Stimulated activated CD8-positive, alpha-beta memory T cell treated with anti-CD3 and anti-CD28 coated beads, Interleukin-4, amount 100 ng/mL, for 1 hour (primary cell): ENCODE measurements at places on chromosomes 6 and 20.

DNA sequence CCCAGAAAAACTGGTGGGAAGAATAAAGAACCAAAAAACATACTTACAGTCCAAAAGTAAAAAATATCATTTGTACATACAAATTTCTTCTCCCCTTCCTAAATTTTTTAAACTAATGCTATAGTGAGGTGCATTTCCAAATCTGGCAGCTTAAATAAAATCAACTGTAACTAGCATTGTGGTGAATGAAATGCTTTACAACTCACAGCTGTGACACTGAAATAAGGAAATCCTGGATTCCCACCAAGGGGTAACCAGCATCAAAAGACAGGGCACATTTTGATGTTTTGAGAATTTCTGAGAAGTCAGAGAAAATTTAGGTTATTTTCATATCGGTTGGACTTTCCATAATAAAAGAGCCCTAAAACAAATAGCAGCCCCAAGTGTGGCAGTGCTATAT is 27.3 kb downstream of the BACH2 start:
- DNase-seq: no peak

DNA sequence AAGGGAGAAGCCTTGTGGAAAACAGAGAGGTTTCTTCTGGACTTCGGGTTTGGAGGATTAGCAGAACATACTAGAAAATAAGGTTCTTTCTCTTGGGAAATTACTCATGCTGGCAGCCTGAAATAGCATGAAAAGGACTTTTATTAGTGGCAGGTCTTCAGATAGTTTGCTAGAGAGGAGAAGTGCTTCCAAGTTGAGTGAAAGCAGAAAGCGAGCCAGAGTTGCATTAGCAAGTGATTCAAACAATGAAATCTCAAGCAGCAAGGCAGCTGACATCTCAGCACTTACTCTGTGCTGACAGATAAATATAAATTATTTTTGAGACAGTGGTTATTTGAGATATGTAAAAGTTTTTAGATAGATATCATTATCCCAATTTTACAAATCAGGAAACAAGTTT is 91.9 kb downstream of the PLCB4 start:
- DNase-seq: no peak

DNA sequence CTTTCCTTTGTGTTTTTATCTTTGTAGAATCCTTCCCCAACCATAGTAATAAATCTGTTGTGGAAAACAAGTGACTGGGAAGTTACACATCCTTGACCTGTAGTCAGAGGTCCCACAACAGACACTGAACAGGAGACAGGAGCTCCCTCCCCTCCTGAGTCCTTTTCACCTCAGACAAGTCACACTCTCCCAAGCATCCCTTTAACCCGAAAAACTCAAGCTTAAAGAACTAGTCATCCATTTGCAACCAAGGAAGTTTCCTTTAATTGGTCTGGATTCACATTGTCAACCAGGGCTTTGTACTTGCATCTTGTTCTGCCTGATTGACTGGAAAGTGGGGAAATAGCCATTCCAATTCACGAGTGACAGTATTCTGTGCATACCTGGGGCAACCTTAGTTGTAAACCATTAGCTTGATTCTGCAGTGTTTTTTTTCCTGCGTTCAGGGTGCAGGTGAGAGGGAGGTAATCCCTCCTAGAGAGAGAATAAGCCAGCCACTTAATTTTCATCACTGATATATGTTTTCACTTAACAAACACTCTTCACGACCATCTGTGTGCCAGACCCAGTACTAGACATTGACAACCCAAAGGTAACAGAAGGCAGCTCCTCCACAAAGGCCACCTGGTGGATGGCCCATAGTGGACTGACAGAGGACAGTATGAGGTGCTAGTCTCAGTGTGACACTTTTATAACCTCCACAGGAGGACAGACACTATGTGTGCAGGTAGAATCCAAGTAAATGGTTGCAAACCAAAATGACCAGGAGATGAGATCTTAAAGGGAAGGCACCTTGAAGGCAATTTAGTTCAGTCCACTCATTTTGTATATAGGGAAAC is 112.4 kb downstream of the SLX4IP start:
- DNase-seq: no peak

DNA sequence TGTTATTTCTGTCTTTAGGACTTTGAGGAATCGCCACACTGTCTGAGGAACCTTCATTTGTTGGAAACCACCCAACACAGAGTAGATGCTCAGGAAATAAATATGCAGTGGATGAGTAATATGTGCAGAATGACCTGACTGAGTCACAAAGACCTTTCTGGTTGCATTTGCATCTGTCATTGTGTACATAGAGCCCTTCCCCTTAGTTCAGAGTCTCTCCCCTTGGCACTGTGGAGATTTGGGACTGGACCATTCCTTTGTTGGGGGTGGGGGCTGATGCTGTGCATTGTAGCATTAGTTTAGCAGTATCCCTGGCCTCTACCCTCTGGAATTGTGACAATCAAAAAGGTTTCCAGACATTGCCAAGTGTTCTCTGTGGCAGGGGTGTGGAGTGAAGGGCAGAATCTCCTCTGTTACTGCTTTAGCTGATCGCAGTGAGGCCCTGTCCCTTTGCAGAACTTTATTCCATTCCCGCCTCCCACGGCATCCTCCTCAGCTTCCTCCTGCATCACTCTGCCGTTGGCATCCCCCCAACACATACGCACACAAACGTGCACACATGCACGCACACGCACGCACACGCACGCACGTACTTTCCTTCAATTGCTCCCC is 64.5 kb downstream of the EYA2 start:
- DNase-seq: no peak

DNA sequence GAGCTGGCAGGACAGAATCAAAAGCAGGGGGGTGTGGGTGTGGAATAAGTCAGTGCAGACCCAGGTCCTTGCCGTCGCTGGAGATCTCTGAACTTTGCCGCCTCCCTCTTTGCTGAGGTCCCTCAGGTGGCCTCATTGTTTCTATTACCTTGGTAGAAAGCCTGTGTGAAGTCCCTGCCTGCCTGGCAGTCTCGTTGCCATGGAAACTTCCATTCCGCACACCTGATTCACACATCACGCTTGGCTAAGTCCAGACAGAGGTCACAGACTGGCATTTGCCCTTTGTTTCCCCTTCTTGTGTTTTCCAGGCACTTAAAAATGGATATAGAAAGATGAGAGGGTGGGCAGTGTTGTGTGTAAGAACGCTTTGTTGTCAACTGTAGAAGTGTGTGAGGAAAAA is 260.6 kb downstream of the PRL start:
- no peak for DNase-seq

- no peak for DNase-seq
Observed at GRCh38 chr6:125044667-125045066, 82.4 kb downstream of the RNF217 start.

GRCh38 chr20:34215711-34216381 is 25.4 kb upstream of the ASIP start:
- peak; percentile 1 for DNase-seq

GRCh38 chr6:128062882-128063603 is 162.2 kb upstream of the THEMIS start:
- no peak for DNase-seq

DNA sequence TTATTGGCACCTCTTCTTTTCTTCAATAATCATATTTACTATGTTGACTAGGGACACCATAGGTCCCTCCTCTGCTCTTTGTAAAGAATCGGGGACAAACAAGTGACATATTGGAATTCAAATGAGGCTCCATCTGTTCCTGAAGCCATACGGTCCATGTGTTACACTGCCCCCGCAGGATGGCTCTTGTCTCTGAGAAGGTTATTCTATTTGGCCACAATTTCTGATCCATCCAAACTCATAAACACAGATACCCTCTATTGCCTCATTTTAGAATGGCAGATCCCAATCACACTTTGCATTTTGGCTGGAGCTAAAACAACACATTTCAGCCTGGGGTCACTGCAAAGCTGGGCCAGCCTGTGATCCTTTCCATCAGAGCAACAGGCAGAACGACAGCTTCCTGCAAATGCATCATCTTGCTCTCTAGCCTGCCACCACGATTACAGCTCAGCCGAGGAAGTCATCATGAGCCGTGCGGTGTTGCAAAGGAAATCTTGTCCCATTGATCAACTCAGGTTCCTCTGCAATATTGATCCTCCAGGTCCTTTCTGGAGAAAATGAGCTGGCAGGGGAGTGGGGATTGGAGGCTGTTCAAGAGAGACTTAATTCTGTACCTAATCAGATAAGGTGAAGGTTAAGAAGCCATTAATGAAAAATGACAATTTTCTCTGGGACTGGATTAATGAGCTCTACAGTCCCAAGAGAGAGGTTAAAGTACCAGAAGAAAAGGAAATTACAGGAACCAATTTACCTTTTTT is 73.1 kb downstream of the AGPAT4 start:
- DNase-seq: no peak

DNA sequence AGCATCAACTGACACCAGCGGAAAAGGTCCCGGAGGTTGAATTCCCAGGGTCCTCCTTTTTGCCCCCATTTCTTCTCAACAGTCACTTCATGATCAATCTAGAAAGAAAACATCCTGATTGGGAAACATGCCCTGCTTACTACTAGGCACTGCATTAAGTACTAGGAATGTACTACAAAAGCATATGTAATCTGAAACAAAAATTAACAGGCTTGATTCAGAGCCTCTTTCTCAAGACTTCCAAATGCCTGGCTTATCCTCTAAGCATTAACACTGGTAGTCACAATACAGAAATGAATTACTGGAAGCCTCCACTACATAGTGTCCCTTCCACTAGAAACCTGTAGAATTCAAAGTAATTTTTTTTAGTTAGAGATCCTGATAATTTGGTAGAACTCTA is 84.5 kb upstream of the LYRM2 start:
- DNase-seq: no peak

DNA sequence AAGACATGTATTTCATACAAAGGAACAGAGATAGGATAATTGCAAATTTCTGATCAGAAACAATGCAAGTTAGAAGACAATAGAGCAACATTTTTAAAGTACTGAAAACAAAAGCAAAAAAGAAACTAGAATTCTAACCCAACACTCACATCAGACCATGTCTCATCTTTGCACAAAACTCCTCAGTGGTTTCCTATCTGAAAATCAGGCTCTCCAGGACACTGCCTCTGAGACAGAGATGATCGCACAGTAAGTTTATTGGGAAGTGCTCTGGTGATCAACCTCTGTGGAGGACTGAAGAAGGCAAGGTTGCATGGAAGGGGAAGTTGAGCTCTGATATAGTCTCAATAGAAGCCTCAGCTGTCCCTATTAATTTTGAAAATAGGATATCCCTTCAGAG is 2.3 kb upstream of the TTBK1 start:
- no peak for DNase-seq

DNA sequence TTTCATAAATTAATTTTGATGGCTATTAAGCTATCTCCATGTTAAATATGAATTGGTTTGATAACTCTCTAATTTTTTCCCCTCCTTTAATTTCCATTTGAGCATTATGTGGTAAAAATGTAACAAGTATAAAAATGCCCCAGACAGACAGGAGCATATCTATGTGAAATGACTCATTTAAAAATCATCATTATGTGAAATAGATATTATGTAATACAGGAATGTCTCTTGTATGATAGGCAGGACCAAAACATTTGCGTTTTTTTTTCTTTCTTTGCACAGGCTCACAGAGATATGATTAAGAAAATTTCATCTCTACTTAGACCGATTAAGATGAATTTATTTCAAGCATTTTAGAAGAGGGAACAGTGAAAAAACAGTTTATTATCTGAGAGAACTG is 95.8 kb downstream of the AKAP7 start:
- no peak for DNase-seq

DNA sequence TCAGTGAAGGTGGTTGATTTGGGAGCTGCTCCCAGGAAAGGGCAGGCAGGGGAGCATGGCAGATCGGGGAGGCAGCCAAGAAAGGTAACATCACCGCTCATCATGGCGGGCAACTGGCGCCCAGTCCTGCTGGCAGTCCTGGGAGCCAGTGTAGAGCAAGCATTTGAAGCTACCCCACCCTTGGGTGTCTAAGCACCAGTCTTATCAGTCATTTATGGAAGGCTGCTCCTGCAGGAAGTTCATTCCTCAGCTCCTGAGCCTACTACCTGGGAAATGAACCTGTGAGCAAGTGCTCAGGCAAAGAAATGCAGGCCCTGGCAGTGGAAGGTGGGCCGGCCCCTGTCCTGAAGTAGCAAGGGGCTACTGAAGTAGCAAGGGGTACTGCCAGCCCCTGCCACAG is 41.5 kb downstream of the BANF2 start:
- no peak for DNase-seq

DNA sequence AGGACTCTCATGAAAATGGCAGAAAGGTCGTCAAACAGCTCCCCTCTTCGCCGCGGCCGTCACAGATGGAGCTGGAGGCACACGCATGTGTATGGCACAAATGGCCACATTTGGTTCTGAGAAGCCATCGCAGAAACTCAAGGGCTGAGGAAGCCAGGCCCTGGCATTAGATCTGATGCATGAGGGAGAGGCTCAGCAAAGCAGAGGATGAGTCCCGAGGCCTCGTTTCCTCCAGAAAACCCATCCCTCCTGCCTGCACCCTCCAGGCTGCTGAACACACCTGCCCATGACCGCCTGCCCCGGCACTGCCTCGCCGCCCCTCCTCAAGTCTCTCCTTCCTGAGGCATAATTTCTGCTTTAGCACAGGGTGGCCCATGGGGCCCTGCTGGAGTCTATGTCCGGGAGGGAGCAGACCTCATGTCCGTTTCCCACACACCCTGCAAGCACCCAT is 240.3 kb downstream of the DLL1 start:
- no peak for DNase-seq

DNA sequence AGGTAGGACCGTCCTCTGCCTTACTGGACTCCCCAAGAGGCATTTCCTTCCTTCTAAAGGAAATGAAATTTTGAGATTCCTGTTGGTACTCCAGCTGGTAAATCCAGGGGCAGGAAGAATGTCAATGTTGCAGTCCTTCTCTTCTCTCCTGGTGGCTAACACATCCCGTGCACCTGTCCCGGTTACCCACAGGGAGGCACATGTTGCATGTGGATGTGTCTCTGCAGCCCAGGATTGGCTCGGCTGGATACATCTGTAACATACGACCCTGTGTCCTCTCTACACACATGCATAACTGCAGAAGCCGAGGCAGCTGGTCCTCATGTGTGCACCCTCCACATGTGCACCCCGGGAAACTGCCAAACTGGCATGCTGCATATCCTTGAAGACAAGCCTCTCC is 1.3 kb upstream of the LRFN2 start:
- DNase-seq: no peak

- DNase-seq: no peak
Observed at GRCh38 chr6:11368760-11369159, 136.3 kb upstream of the NEDD9 start.

DNA sequence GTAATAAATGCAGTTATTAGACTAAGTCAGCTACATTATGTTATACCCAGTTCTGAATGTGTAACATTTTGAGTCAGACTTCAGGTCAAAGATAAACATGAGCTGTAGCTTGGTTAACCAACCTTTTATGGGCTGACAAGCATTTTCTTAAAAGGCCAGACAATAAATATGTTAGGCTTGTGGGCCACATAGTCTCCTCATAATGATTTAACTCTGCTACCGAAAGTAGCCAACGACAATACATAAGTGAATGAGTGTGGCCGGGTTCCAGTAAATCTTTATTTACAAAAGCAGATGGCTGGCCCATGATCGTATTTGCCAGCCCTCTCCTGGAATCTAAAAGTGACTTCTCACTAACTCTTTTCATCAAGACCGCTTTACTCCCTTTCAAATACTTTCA is 49.9 kb downstream of the ATG5 start:
- DNase-seq: no peak
